ENCODE measurements at places on chromosomes 11 and 22. TPM values are rescaled to one million over a fixed set of nuclear protein-coding genes. Genes with fewer than 3 reads are reported as not detected.

The OR51B5 gene
- 140 TPM for total RNA-seq

- DNase-seq, result no peak
- no peak overlapping the region for H3K4me3 ChIP-seq
- no peaks in the 10 kb centered on the region for H3K4me1 ChIP-seq
- no peak overlapping the region for H3K27ac ChIP-seq
Observed at GRCh38 chr11:128720522-128720985, 26.7 kb downstream of the FLI1 start.

- peaks cover 16% of the 10 kb centered on the region for H3K4me1 ChIP-seq
- H3K27me3 ChIP-seq, result no peaks in the 10 kb centered on the region
- H3K4me3 ChIP-seq, result no peak overlapping the region
Observed at GRCh38 chr11:57344826-57345225, 6.7 kb downstream of the P2RX3 start.

DNA sequence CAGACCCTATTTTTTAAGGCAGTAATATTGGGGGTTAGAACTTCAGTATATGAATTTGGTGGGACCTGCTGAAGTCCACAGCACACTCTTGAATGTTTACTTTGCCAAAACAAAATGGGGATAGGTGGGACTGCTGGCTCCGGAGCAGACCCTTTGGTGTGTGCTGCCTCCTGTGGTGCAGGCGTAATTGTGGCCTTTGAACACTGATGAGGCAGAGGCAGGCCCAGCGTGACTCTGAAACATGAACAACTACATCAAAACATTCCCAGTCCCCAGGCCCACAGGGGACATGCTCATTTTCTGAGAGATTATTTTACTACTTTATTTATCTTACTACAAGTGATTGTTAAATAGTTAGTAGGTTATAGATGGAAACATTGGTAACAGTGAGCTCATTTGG, 225.0 kb upstream of the TBCEL start:
- peaks cover 9% of the 10 kb centered on the region for H3K4me1 ChIP-seq
- H3K36me3 ChIP-seq, result no peaks in the 10 kb centered on the region
- no peak overlapping the region for H3K27ac ChIP-seq
- DNase-seq, result no peak
- peaks cover 11% of the 10 kb centered on the region for H3K27me3 ChIP-seq

The PLAAT5 gene
- total RNA-seq, result not detected

The C11orf65 gene
- 1.3 TPM for total RNA-seq

- no peaks in the 10 kb centered on the region for H3K36me3 ChIP-seq
- no peaks in the 10 kb centered on the region for H3K27me3 ChIP-seq
- H3K4me3 ChIP-seq, result peak within 1 kb of the TSS; percentile 74
- H3K27ac ChIP-seq, result peak within 1 kb of the TSS; percentile 52
Observed at GRCh38 chr11:93543292-93543977, at the start of gene SMCO4. TSS of gene SMCO4 (minus strand) at chr11:93543391. CDS start at chr11:93479189, 64,202 bp downstream.

DNA sequence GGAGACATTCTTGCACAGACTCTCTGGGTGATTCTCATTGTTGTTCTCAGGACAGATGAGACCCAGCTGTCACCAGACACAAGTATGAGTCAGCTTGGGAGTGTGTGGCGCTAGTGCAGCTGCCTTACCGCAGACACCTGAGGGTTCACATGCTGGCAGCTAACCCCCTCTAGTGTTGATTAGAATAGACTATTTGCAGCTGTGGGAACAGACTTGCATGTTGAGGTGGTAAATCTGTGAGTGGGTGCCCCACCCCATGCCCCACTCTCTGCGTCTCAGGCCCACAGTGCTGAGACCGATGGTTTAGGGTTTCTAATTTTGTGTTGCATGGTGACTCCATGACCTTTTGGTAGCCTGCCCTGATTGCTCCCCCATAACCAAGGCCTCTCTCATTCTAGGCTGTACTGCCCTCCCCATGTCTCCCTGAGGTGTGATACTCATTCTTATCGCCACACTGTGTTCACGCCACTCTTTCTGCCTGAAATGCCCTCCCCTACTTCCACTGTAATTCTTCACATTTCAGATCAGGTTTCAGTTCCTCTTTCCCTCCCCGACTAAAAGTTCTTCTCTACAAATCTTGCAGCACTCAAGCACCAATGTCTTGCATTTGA, 73.7 kb upstream of the KIRREL3 start:
- no peak overlapping the region for H3K27ac ChIP-seq
- DNase-seq, result no peak
- H3K27me3 ChIP-seq, result no peaks in the 10 kb centered on the region
- H3K4me3 ChIP-seq, result no peak overlapping the region
- no peaks in the 10 kb centered on the region for H3K4me1 ChIP-seq

- no peaks in the 10 kb centered on the region for H3K27me3 ChIP-seq
- DNase-seq, result no peak
- H3K36me3 ChIP-seq, result no peaks in the 10 kb centered on the region
- H3K27ac ChIP-seq, result no peak overlapping the region
Observed at GRCh38 chr22:47014636-47015345, 252.3 kb downstream of the TBC1D22A start.

Measured in HCT116 (cell line).